Activated CD8-positive, alpha-beta memory T cell treated with anti-CD3 and anti-CD28 coated beads for 1 hour (primary cell): ENCODE measurements at places on chromosomes 11 and 22.

GRCh38 chr11:122102426-122102825 is 13.6 kb downstream of the BLID start:
- DNase-seq, result no peak

- no peak for DNase-seq
Observed at GRCh38 chr11:33536178-33536577, 164.4 kb downstream of the C11orf91 start.

GRCh38 chr11:93972790-93973189 is 48.4 kb upstream of the HEPHL1 start:
- DNase-seq, result no peak

DNA sequence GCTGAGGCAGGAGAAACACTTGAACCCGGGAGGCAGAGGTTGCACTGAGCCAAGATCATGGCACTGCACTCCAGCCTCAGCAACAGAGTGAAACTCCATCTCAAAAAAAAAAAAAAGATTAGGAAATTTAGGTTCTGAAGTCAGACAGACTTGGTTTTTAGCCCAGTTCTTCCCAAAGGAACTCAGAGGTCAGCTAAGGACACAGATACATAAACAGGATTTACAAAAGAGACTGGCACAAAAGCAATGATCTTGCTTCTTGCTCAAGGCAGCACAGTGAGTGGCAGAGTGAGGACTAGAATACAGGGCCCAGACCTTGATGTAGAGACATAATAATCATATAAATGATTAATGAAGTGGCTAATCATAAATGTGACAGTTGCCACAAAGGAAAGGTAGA is 25.4 kb upstream of the RRAS2 start:
- DNase-seq, result no peak

DNA sequence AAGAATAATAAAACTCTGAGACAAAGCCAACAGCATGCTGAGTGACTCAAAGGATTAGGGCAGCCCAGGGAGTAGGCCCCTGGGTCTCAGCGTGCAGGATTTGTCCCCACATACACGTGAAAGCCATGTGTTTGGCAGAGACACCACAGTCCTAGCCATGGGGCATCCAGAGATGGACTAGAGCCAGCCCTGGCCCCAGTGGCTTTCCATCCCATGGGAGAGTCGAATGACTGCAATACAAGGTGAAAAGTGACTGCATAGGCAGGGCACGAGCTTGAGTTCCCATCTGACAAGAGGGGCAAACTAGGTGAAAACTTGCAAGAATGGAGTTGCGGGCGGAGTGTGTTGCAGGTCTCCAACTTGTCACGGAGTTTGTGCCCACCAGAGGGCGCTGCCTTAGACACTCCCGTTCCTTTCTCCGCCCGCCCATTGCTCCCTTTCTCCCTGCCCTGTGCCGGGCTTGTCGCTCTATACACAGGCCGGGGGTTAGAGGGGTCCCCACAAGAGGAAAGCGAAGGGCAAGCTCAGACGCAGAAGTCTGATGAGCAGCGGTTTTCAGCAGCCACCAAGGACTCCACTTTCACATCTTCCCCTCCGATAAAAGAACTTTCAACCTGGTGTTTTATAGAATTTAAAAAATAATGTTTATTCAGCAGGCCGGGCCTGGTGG is 24.2 kb downstream of the TSKU start:
- peak; percentile 16 for DNase-seq

DNA sequence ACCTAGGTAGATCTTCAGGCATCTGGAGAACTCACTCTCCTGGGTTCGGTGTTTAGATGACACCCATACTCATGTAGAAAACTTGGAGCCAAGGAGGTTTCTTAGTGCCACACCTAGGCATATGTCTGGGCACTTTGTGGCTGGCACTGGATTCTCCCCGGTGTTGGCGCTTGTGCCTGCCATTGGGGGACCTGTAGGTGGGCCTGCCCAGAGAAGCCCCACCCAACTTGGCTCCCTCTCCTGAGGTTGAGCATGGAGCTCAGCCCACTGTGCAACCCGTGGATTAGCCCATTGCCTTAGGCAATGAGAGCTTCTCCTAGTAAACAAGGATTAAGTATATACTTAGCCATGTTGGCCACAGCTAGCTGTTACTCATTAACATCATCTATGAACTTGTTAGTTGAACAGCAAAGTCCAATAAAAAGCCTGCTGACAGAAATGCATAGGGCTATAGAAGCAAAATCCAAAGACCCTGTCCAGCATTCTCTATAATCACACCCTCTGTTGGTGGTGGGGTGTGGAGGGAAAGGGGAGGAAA is 335.5 kb upstream of the CHORDC1 start:
- DNase-seq, result no peak

GRCh38 chr22:47154621-47155081 is 392.2 kb downstream of the TBC1D22A start:
- DNase-seq, result no peak

GRCh38 chr11:68457216-68457897 is 3.2 kb upstream of the PPP6R3 start:
- no peak for DNase-seq

DNA sequence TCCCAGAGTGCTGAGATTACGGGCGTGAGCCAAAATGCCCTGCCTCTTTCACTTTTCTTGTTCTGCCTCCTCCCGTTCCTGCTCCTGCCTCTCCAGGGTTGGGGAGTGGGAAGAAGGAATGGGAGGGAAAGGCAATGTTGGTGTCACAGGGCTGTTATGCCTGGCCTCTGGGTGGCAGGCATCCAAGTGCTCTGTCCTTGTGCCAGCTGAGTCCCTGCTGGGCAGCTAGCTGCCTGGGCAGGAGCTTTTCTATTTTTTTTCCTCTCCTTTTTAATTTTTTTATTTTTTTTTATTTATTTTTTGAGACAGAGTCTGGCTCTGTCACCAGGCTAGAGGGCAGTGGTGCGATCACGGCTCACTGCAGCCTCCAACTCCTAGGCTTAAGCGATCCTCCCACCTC is 4.1 kb upstream of the SAC3D1 start:
- DNase-seq, result no peak

- DNase-seq, result no peak
Observed at GRCh38 chr11:33444835-33445594, 187.8 kb downstream of the HIPK3 start.

DNA sequence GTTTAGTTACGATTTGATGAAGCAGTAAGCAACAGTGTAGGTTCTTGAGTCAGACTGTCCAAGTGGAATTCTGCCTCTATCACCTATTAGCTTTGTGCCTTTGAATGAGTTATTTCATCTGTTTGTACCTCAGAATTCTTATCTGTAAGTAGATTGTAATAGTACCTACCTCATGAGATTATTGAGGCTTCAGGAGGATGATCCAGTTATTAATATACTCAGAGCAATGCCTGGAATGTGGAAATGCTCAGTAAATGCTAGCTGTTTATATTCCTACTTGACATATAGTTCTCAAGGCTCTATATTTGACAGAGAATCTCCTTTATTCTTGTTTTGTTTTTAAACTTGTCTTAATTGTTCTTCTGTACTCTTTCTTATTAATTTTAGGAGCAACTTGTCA is 70.1 kb downstream of the SFI1 start:
- DNase-seq, result no peak

DNA sequence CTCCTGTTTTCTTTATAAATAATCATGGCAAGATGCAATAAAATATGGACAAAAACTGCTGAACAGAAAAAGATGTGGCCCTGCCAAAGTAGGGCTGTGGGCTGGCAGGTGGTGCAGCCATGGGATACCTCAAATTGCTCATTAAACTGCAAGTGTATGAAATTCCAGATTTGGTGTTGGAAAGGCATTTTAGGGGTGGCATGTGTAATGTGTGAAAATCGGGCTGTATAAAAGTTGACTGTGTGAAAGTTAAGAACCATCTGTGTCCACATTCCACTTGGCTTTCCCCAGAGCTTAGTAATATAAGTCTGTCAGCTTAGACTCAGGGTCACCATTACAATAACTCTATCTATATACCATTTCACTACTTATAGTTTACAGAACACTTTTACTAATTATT is 34.8 kb upstream of the FZD4 start:
- no peak for DNase-seq

DNA sequence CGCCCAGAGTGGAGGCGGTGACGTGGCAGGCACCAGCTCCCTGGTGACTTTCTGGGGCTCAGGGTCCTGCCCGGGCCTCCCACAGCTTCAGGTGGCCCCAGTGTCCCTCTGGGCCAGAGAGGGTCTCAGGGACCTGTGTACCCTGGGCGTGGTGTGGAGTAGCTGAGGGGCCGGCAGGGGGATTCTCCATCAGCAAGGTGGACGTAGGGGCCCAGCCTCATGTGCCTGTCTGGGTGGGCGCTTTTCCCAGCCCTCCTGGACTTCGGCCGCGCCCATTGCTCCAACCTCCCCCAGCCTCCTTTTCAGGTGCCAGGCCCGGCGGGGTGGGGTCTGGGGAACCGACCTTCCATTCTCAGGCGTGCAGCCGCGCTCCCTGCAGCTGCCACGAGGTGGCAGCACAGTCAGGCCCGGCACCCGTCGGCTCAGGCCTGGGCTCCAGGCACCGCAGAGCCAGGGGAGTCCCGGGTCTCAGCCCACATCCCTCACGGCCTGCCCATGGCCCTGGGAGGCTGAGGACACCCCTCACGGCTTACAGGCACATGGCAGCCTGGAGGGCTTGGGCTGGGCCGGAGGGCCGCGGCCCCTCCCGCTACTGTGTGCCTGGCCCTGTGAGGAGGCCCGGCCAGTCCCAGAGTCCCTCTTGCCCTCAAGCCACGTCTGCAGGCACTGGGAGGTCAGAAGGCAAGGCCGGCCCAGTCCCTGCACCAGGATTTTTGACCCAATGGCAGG is 19.9 kb upstream of the MUC5B start:
- DNase-seq, result peak; percentile 47

GRCh38 chr11:67996622-67997474 is 7.0 kb downstream of the UNC93B1 start:
- DNase-seq, result no peak

- DNase-seq, result no peak
Observed at GRCh38 chr11:11237070-11237832, 115.8 kb downstream of the CSNK2A3 start.

GRCh38 chr11:96329419-96329818 is 13.6 kb downstream of the MAML2 start:
- no peak for DNase-seq

DNA sequence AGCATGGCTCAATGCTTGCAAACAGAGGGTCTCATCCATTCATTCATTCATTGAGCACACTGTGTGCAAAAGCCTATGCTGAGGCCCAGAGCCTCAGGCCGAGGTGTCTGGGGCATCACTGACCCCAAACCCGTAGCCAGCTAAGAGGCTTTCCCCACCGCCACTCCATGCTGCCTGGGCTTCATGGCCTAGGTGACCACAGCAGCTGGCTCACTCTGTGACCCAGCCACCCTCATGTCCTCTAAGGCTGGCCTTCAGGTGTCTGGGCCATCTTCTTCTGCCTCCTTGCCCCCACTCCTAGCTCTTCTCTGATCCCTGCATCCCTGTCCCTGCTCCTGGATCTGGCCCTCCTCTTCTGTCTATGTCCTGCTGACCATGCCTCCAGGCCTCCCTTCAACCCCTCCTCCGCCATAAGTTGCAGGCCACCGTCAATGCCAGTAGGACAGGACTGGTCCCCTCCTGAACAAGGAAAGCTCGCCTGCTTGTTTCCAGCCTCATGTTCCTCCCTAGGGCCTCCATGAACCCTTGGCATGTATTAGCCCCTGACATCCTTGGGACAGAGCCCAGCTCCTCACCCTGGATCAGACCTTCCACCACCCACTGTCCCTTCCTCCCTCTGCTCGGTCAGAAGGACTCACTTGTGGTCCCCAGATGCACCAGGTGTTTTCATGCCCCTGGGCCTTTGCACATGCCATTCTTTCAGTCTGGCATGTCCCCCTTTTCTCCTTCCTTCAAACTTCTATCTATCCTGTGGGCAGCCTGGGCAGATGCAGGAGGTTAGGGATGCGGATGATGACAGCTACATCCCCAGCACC is 92.8 kb downstream of the MYEOV start:
- DNase-seq, result no peak

DNA sequence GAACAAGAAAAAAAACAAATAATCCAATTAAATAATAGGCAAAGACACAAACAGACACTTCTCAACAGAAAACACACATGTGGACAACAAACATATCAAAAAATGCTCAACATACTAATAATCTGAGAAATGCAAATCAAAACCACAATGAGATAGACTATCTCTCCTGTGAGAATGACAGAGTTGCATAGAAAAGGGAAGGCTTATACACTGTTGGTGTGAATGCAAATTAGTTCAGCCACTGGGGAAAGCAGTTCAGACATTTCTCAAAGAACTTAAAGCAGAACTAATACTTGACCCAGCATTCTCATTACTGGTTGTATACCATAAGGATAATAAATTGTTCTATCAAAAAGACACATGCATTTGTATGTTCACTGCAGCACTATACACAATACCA is 637.8 kb upstream of the LUZP2 start:
- DNase-seq, result no peak

GRCh38 chr22:16847271-16847670 is 22.1 kb upstream of the XKR3 start:
- DNase-seq, result no peak

- DNase-seq, result no peak
Observed at GRCh38 chr11:62647609-62648005, 1.2 kb upstream of the GANAB start.

- DNase-seq, result no peak
Observed at GRCh38 chr22:26501996-26502395, 10.3 kb downstream of the TFIP11 start.

GRCh38 chr11:67007126-67007525 is 15.8 kb upstream of the SYT12 start:
- no peak for DNase-seq

DNA sequence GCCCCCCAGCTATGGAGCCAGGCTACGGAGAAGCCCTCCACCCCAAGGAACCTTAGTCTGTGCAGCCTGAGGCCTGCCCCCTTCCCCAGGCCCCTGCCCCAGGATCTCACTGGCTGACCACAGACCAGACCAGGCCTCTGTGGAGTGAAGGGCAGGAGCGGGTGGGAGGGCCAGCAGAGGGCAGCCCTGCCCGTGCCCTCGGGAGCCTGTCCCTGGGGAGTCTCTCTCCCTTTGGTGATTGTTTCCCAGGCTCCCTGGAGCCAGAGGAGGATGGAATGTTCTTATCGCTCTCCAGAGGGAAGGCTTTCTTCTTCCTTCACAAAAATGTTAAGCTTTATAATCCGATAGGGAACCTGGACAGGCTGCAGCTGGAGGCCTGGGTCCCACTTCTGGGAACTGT is 455.3 kb downstream of the SOX6 start:
- no peak for DNase-seq

DNA sequence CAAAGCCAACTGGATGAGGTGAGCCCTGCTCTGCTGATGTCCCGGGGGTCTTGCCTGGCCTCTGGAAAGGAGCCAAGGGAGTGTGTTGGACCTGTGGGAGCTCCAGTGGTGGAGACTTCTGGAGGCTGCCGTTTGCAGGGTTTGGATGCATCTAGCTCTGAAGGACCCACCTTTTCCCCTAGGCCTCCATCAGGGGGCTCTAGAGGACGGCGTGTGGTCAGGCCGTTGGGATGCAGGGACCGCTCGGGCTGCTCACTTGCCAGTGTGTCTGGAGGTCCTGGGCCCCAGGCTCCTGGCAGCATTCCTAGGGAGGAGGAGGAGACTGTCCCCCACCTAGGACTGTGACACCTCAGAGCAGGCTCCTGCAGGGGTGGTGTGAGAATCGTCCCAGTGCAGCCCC is 58.3 kb downstream of the PRDM11 start:
- no peak for DNase-seq

- no peak for DNase-seq
Observed at GRCh38 chr11:117902001-117902845, 25.8 kb upstream of the FXYD6 start.

- no peak for DNase-seq
Observed at GRCh38 chr11:44621140-44621681, 55.7 kb downstream of the CD82 start.

GRCh38 chr11:31786996-31787685 is 24.0 kb downstream of the PAX6 start:
- no peak for DNase-seq

- DNase-seq, result no peak
Observed at GRCh38 chr22:48889887-48890692, 937.6 kb downstream of the BRD1 start.

GRCh38 chr22:36797911-36798673 is 18.7 kb downstream of the PVALB start:
- no peak for DNase-seq
